ENCODE measurements at places on chromosomes 3 and 15.

DNA sequence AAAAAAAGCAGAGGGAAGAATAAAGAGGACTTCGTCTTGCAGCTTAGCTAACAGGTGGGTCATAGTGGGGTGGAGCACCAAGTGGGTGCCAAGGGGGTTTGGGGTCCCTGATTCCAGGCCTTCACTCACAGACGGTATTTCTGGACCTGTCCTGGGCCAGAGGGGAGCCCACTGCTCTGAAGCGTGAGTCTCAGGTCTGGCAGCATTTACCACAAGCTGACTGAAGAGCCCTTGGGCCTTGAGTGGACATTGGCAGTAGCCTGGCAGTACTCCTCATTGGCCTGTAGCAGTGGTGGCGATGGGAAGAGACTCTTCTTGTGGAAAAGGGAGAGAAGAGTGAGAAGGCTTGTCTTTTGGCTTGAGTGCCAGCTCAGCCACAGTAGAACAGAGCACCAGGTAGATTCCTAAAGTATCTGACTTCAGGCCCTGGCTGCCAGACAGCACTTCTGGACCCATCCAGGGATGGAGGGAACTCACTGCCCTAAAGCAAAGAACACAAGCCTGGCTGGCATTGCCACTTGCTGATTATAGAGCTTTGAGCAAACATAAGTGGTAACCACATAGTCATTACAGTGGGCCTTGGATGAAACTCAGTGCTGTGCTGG, 72.9 kb downstream of the GLDN start:
- no peak for DNase-seq

DNA sequence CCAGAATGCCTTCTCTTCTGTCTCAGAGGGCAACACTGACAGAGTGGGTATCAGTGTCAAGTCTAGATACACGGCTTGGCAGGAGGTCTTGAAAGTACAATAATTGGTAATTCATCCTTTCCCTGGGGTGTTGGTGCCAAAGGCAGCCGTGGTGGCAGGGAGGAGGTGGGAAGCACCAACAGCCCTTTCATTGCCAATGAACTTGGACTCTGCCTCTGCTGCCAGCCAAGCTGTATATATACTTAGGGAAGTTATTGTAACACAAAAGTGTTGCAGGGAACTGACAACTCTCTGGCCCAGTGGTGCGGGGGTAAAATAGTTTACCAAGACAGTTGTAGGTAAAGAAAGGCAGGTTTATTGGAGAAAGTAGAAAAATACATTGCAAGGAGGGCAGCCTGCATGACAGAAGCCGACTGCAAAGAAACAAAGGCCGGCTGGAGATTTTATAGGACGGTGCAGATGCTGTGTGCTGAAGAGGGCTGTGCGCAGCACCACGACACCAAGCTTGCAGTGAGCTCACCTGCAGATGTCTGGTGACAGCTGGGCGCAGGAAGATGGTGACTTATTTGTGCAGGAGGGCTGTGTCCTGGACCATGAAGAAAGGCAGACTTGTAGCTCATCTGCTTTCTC, 4.0 kb upstream of the FAM3D start:
- DNase-seq, result no peak

DNA sequence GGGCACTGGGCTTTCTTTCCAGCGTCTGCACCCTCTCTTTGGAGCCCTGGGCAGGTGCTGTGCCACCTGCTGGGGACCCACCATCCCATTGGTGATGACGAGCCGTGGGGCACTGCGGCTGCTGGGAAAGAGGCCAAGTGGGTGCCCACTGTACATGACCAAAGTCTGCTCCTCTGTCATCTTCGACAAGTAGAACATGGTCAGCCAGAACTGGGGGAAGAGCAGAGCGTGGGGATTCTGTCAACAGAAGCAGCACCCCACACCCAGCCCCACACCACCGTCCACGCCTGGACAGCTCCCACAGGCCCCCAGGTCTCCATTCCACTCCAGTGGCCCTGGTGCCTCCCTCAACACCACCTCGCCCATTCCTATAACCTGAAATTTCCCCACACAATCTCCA, 9.7 kb downstream of the UROC1 start:
- DNase-seq, result no peak

- DNase-seq, result peak; percentile 65
Measured at GRCh38 chr3:148643389-148643840, 54.3 kb upstream of the AGTR1 start.

- DNase-seq, result no peak
Measured at GRCh38 chr15:70501121-70501727, 262.1 kb downstream of the UACA start.

- no peak for DNase-seq
Measured at GRCh38 chr3:27570421-27571106, 86.4 kb upstream of the SLC4A7 start.

DNA sequence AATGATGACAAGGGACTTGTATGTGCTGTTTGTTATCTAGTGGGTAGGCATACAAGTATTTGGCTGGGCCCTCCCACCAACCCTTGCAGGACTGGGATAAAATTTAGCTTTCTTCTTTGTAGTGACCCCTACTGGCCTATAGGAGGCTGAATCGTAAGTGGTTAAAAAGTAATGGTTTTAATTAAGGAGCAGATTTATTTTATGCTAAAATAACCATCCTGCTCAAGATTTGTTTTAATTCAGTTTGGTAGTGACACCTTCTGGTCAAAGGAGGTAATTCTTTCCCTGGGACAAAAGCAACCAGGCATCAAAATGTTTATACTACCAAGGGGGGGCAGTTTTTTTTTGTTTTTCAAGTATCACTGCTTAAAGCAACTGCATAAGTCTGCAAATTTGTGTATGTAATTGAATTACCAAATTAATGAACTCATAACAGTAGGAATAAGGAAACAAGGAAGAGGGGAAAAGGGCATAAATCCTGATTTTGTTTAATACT, 70.7 kb downstream of the TOP2B start:
- DNase-seq, result peak; percentile 70

DNA sequence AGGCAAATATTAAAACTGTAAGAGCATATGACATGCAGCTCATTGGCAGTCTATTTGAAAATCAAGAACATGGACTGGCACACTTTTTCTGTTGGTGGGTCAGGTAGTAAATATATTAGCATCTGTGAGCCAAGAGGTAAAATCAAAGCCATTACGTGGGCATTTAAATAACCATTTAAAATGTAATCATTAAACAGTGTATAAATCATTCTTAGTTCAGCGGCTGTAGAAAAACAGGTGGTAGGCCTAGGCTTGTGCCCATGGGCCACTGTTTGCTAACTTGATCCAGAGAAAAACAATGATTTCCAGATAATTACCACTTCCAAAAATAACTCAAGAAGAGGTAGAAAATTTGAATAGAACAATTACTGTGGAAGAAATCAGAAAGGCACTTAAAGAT, 105.1 kb downstream of the CHST2 start:
- DNase-seq, result no peak
